ENCODE measurements at places on chromosomes 12 and 14. TPM values are rescaled to one million over a fixed set of nuclear protein-coding genes. Genes with fewer than 3 reads are reported as not detected.

CIDEB gene
- 0.14 TPM for total RNA-seq

HOXC12 gene
- not detected for total RNA-seq

MDGA2 gene
- not detected for total RNA-seq

ADCY6 gene
- 11.4 TPM for total RNA-seq

SLC2A14 gene
- total RNA-seq: not detected

FAM186B gene
- total RNA-seq: 0.08 TPM

NABP2 gene
- total RNA-seq: 63.8 TPM

VWF gene
- 0.14 TPM for total RNA-seq

GRIP1 gene
- total RNA-seq: 3.3 TPM

TEX52 gene
- total RNA-seq: not detected

APOF gene
- not detected for total RNA-seq

VRTN gene
- not detected for total RNA-seq

CKB gene
- 74.0 TPM for total RNA-seq

PARPBP gene
- total RNA-seq: 20.5 TPM

DPPA3 gene
- total RNA-seq: not detected

KRT82 gene
- not detected for total RNA-seq

NOVA1 gene
- 5.2 TPM for total RNA-seq

KCNA1 gene
- not detected for total RNA-seq

LALBA gene
- total RNA-seq: not detected

TOGARAM1 gene
- total RNA-seq: 7.9 TPM

CLEC9A gene
- total RNA-seq: not detected

CIPC gene
- total RNA-seq: 7.7 TPM

EXOC3L4 gene
- total RNA-seq: 1.5 TPM

DIABLO gene
- 75.3 TPM for total RNA-seq

CELA1 gene
- total RNA-seq: not detected

SELPLG gene
- total RNA-seq: 0.94 TPM

CDH24 gene
- 3.4 TPM for total RNA-seq

ACSS3 gene
- total RNA-seq: 0.07 TPM

SMAGP gene
- total RNA-seq: 23.2 TPM

GALNT8 gene
- not detected for total RNA-seq

NEUROD4 gene
- total RNA-seq: not detected

SSTR1 gene
- total RNA-seq: not detected

Measured in A549 treated with DMSO at 1 μM for 4 hours (cell line).